ENCODE measurements at places on chromosomes 5 and 9. TPM values are rescaled to one million over a fixed set of nuclear protein-coding genes. Genes with fewer than 3 reads are reported as not detected.

- H3K27me3 ChIP-seq = no peaks in the 10 kb centered on the region
- DNase-seq = no peak
- H3K36me3 ChIP-seq = no peaks in the 10 kb centered on the region
- no peak overlapping the region for H3K4me3 ChIP-seq
- H3K27ac ChIP-seq = no peak overlapping the region
Measured at GRCh38 chr5:96377167-96377566, 55.9 kb downstream of the PCSK1 start.

Gene UBE2QL1
- not detected for total RNA-seq

Gene AFAP1L1
- total RNA-seq = 2.8 TPM

- H3K4me1 ChIP-seq = no peaks in the 10 kb centered on the region
- no peak for DNase-seq
- H3K27ac ChIP-seq = no peak overlapping the region
- no peak overlapping the region for H3K4me3 ChIP-seq
- no peaks in the 10 kb centered on the region for H3K36me3 ChIP-seq
Measured at GRCh38 chr5:57956636-57957035, 474.0 kb upstream of the ACTBL2 start.

DNA sequence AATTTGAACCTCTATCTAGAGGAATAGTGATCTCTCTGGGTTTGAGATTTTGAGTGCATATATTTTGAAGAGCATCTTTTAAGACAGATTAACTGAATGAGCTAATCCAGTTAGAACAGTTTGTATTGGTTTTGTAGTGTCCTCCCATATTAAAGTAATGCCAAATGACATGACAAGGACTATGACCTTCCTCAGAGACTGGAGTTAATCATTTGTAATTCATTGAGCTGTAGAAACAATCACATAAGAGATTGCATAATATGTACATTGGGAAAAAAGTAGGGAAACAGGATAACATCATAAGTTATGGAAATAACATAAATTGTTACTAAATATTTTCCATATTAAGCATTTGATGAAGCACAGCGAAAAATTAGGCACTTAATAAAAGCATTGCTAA lies 45.8 kb upstream of the PRDM9 start:
- no peak for DNase-seq
- no peaks in the 10 kb centered on the region for H3K27me3 ChIP-seq
- no peaks in the 10 kb centered on the region for H3K4me1 ChIP-seq

DNA sequence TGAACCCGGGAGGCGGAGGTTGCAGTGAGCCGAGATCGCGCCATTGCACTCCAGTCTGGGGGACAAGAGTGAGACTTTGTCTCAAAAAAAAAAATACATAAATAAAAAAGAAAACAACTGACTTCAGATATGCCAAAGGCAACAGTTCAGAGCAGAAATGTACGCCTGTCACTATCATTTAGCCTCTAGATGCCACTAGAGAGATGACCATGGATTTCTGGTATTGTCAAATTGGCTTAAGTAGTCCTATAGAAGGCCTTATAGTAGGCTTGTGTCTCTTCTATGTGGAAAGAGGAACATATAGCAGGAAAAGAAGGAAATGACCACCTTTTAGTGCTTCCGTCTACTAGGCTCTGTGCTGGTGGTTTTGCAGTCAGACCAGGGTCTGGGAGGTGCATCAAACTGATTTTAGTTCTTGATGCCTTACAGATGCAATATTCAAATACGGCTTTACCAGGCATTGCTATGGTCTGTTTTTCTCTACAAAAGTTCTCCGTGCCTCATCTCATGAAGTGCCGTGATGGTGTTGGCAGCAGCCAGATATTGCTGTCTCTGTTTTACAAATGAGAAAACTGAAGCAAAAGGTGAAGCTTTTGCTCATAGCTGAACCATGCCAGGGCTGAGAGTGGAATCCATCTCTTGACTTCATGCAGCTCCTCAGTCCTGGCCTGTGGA lies 17.2 kb downstream of the AGXT2 start:
- no peaks in the 10 kb centered on the region for H3K4me1 ChIP-seq
- no peak overlapping the region for H3K4me3 ChIP-seq
- DNase-seq = no peak
- H3K27ac ChIP-seq = no peak overlapping the region

Gene SV2C
- total RNA-seq = 2.6 TPM

GRCh38 chr9:127428348-127428747 lies 4.2 kb downstream of the ZNF79 start:
- H3K4me3 ChIP-seq = no peak overlapping the region
- no peak for DNase-seq
- H3K36me3 ChIP-seq = peaks cover 20% of the 10 kb centered on the region
- no peak overlapping the region for H3K27ac ChIP-seq
- H3K27me3 ChIP-seq = no peaks in the 10 kb centered on the region

Gene PLEKHG4B
- total RNA-seq = not detected

- H3K4me1 ChIP-seq = no peaks in the 10 kb centered on the region
- H3K4me3 ChIP-seq = no peak overlapping the region
- DNase-seq = no peak
- no peak overlapping the region for H3K27ac ChIP-seq
- H3K36me3 ChIP-seq = no peaks in the 10 kb centered on the region
- H3K27me3 ChIP-seq = no peaks in the 10 kb centered on the region
Measured at GRCh38 chr9:75551861-75552260, 338.6 kb upstream of the PCSK5 start.

Measured in transverse colon (tissue), 4 donors.